ENCODE measurements at places on chromosomes 5 and 9.

DNA sequence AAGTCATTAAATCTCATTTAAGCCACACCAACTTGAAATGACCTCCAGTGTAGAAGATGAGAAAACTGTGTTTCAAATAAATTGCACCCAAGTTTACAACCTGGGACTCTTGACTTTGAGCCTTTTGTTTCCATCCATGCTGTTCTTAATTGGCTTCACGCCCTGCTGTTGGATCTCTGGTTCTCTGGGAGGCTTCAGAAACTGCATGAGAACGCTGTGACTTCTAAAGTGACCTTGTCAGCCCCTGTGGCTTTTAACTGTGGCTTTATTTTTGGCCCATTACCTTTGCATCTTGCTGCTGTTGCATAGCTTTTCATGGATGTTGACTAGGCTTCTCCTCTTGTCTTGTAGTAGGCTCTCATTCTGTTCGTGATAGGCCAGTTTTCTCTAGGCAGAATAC is 29.3 kb downstream of the TNFAIP8 start:
- DNase-seq, result no peak

- no peak for DNase-seq
Measured at GRCh38 chr9:113985968-113986585, 92.0 kb downstream of the AMBP start.

DNA sequence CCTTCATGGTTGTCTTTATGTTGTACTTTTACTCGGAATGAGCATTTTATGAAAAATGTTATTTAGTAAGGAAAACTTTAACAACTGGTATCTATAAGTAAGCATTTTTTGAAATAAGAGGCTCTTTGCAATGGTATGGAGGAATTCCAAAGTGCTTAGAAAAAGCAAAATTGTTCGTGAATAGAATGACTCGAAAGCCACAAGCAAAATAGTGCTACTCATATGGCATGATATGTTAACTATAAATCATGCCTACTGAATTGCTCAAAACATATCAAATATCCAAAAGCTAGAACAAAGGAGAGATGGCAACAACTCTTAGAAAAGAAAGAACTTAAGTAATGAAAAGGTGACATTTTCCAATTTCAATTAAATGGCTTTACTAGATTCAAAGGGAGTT is 216.3 kb downstream of the KIAA0825 start:
- DNase-seq, result no peak

GRCh38 chr5:14267991-14268708 is 125.0 kb downstream of the TRIO start:
- peak; percentile 49 for DNase-seq

GRCh38 chr5:14250748-14251701 is 107.9 kb downstream of the TRIO start:
- no peak for DNase-seq

GRCh38 chr5:87382224-87382623 is 30.5 kb downstream of the CCNH start:
- DNase-seq, result no peak

GRCh38 chr5:168187614-168188013 is 103.8 kb upstream of the WWC1 start:
- no peak for DNase-seq

GRCh38 chr9:137253717-137254623 is 1.2 kb upstream of the NELFB start:
- DNase-seq, result no peak

DNA sequence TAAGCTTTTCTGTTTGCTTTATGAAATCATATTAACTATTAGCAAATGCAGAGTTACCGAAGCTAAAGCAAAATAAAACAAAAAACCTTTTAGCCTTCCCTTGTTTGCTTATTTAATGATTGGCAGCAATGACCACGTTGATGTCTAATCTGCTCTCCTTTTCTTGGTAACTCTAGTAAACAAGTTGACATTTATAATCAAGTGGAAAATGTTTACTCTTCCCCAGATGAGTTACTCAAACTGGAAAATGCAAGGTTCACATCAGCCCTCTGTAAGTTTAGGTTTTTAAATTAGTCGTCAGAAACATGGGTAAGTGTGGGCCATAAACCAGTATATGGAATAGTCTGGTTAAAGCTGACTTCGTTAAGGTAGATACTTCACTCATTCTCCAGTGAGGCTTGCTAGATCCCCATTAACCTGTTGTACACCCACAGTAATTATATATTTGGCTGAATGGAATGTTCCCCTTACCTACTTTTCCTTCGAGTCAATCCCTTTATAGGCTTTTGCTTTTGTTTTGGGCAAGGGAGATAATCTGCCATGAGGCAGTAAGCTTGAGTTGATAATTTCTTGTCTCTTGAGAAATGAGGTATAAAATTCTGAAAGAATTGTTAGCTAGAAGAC is 100.9 kb downstream of the GDNF start:
- DNase-seq, result no peak

GRCh38 chr9:125789196-125789595 is 42.0 kb downstream of the PBX3 start:
- DNase-seq, result no peak

DNA sequence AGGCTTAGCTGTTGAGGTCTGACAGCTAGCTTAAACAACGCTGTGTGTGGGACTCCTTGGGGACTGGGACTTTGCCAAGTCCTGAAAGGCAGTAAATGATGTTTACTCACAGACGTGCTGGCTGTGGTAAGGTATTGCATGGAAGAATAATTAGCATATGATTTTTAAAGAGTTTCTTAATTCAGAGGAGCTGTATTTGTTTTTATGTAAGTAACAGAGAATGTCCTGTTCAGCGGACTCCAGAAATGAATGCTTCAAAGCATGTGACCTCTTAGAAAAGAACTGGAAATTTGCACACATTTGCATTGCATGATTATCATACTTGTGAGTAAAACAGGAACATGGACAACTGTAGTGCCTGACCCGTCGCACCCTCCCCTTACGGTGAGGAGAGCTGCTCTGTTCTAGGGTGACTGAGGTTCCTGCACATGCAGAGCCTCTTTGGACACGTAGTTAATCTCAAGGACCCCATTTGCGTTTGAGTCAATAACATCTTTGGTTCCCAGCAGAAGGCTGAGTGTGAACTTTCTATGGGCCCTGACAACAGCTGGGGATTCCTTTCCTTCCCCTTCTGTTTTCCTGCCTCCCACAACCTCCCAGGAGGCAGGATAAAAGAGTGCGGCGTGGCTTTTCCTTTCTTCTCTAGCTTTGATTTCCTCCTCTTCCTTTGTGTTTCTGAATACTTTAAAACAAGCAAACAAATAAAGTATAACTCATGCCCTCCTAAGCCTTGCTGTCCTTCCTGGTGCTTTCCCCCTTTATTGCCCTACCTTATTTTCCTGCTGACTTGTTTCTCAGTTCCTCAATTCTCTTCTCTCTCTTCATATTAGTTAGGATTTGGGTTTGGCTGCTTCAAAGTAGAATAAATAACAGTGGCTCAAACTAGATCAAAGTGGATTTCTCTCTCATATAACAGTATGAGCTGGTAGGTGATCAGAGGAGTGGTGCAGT is 157.2 kb upstream of the CD180 start:
- peak; percentile 30 for DNase-seq

GRCh38 chr5:152623951-152624350 is 218.9 kb upstream of the NMUR2 start:
- no peak for DNase-seq

DNA sequence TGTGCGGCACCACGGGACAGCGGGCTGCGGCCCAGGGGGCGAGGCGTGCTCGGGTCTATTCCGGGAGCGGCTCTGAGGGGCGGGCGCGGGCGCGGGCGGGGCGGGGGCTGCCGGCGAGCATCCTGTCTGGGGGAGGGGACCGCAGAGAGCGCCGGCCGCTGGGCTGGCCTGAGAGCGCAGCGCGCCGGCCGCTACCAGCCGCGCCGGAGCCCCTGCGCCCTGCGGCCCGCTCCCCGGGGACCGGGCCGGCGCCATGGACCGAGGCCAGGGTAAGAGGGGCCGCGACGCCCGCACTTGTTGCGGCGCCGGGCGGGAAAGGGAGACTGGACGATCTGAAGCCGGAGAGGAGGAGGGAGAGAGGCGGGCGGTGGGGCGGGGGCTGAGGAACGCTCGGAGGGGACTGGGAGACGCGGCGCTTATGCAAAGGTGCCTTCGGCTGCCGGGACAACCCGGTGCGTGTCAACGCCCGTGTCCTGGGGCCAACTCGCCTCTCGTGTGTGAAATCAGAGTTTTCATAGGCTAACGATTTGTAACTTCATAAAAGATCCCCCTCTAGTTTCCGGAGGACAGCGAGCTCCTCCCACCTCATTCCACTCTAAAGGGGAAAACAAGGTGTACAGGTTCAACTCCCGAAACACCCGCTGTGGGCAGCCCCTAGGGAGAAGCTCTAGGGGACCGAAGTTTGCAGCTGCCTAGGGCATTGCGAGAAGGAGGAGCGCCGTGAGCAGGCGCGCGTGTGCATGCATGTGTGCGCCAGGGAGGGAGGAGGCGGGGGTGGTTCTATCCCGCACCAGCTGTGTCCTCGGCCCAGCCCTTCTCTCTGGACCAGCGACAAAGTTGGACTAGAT is at the start of gene AFAP1L1:
Gene AFAP1L1 (plus strand): TSS at position 144 of the 848 bp plus-strand sequence. CDS start 110 bp downstream, at position 254.
- peak; percentile 59 for DNase-seq

DNA sequence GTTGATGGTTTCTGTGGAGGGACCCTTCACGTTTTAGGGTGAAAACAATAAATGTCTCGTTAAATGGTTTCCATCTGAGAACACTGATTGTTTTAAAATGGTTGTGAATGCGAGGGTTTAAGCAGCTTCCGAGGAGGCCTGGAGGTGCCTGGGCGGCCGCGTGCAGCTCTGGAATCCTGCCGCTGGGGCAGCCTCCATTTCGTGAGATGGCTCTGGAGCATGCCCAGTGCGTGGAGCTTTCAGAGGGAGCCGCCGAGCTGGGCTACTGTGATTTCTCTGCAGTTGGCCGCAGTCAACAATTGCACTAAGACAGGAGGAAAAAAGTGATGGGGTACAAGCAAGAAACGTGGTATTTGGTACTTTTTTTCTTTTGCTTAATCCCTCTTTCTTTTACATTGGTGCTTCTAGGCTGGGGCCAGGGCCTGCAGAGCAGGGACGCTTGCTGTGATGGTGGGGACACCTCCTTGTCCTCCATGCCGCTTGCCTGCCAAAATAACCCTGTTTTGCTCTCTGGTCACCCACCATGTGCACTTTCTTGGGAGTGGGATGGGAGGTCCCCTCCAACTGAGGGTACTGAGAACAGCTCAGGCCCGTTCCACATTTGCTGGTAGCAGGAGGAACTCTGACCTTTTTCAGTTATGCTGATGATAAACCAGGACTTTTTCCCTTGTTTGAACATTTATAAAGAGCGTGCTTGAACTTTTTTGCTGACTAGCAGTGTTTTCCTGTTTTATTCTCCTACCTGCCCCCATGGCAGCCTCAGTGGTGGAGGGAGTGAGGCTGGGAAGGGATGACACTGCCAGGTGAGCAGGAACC is 47.1 kb downstream of the EHMT1 start:
- DNase-seq, result no peak

DNA sequence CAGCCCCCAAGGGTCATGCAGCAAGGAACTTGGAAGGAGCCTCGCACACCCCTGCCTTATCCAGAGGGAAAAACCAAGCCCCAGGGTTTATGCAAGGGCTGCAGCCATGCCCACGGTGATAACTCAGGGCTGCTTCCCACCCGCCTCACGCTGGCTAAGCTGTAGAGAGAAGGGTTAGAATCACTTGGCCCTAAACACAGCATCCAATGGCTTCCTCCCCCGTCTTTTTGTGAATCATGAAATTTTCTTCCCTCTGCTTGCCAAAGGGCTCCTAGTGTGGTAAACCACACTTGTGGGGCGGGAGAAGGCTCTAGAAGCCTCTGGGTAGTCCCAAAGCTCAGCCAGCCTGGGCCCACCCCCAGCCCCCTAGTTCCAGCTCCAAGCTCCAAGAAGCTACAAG is 55.9 kb upstream of the ORM1 start:
- peak; percentile 59 for DNase-seq

GRCh38 chr5:165834891-165835290 is 2329.5 kb downstream of the MAT2B start:
- no peak for DNase-seq

DNA sequence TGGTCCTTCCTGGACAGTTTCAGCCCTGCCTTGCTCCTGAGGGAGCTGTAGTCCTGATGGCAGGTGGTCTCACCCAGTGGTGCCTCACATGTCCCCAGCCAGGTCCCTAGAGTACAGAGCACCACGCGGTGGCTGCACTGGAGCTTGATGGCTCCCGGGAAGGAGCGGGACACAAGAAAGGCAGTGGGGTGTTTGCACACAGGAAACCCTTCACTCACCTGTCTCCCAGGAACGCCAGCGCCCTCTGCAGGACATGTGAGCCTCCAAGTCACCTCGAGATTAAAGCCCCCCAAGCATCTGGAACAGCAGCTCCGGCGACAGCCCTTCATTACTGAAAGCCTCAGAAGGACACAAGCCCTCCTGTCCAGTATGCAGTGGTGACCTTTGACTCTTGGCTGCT is 19.9 kb upstream of the TMEM250 start:
- peak; percentile 8 for DNase-seq

DNA sequence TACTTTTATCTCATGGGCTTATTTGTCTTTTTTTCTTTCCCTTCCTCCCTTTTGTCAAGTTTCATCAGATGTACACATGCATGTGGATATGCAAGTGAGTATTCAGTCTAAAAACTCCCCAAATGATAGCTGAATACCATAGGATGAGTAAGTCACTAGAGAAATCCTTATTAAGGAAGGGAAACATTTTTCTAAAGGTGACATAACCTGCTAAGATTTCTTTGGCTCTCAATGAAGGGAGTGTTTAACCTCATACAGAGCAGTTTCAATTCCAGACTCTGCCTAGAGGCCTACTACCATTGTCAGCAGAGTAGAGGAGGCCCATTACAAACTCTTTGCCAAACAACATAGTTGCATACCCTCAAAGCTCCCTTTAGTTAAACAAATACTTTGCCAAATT is 192.4 kb downstream of the ARHGEF28 start:
- peak; percentile 67 for DNase-seq

GRCh38 chr5:178644826-178645545 is 18.1 kb upstream of the CLK4 start:
- peak; percentile 57 for DNase-seq
